ENCODE measurements at places on chromosomes 1 and 21.
A peak's percentile ranks its signal among the peaks of the same experiment; 100 is the strongest.

GRCh38 chr1:208139434-208140045, 104.6 kb downstream of the PLXNA2 start:
- DNase-seq, result no peak

GRCh38 chr21:39952265-39952664, 85.0 kb downstream of the PCP4 start:
- DNase-seq, result no peak

- no peak for DNase-seq
Observed at GRCh38 chr1:26265405-26265804, 14.5 kb upstream of the SH3BGRL3 start.

DNA sequence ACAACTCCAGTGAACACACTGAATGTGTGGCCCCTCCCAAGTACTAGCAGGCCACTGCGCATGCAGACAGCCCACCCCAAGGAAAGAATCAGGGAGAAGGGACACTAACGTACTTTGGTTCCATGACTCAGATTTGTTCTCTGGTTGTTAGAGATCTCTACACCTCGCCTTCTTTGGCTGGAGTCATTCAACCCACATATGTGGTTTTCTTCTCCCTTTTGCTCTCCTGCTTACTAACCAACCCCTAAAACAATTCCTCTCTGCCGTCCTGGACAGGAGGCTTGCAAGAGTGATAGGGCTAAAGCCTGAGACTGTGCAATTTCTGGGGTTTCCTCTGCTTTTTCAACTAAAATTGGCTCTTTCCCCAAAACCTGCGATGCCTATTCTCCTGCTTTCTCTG, 5.7 kb upstream of the CD48 start:
- DNase-seq, result no peak

- DNase-seq, result no peak
Observed at GRCh38 chr1:179870870-179871269, 6.7 kb downstream of the TOR1AIP2 start.

GRCh38 chr21:38175306-38175705, 81.5 kb upstream of the KCNJ15 start:
- DNase-seq, result no peak

DNA sequence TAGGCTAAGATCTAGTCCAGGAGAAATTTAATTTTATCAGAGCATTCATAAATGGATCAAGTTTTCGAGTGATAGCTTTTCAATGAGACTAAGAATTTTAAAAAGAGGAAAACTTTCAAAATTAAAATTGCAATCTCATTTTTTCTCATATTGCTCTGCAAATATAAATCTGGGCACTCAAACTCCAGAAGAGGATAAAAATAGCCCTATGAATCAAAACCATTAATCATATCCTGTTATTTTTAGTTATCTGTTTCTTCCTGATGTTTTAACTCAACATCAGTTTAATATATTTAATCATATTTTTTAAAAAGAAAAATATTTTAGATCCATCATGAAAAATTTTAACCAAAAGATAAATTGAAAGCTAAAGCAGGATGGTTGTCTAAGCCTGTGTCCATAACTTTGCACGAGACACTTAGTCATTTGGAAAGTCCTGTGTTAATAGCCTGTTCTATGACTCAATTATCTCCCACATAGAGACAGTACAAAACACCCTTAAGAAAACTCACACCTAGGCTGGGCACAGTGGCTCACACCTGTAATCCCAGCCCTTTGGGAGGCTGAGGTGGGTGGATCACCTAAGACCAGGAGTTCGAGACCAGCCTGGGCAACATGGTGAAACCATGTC, 17.1 kb upstream of the PRRC2C start:
- no peak for DNase-seq

DNA sequence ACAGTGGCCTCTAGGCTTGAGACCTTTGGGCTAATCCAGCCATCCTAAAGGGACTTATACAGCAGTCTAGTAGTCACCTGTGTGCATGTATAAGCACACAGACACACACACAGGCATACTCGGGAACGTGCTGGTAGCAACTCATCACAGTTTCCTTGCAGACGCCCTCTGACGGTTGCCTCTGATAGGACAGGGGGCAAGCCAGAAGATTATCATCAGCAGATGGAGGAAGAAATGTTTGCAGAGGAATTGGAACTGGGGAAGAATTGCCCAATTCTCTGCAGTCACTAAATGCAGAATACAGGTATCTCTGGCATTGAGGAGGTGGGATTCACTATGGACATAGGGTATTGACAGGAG, 222.2 kb downstream of the C1orf94 start:
- peak; percentile 5 for DNase-seq

DNA sequence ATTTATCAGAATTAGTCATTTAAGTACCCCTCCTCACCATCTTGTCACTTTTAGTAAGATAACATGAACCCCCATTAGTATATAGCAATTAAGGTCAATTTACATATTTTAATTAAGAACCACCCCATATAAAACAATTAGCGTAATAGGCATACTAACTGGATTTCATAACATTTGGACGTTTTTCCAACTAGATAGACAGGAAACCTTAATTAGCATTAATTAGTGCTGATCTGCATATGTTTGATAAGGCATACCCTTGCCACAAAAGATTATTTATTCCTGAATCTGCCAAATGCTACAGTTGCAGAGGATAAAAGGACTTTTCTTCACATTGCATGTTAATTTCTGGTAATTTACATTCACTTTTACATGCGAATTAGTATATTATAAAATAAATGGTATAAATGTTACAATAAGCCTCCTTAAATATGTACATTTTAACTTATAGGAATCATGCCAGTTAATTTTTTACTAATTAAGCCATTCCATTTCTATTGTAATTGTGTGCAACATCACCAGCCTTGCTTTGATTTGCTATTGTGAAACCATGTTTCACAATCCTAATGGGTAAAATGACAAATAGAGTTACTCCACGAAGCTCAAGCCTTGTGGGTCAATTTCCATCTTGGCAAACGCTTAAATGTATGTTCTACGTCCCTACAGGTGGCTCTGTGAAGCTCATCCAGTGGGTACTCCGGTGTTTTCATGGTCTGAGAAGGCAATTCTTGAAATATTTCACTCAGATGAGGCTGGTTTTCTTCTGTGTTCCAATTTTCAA, 469.6 kb downstream of the DPYD start:
- no peak for DNase-seq

DNA sequence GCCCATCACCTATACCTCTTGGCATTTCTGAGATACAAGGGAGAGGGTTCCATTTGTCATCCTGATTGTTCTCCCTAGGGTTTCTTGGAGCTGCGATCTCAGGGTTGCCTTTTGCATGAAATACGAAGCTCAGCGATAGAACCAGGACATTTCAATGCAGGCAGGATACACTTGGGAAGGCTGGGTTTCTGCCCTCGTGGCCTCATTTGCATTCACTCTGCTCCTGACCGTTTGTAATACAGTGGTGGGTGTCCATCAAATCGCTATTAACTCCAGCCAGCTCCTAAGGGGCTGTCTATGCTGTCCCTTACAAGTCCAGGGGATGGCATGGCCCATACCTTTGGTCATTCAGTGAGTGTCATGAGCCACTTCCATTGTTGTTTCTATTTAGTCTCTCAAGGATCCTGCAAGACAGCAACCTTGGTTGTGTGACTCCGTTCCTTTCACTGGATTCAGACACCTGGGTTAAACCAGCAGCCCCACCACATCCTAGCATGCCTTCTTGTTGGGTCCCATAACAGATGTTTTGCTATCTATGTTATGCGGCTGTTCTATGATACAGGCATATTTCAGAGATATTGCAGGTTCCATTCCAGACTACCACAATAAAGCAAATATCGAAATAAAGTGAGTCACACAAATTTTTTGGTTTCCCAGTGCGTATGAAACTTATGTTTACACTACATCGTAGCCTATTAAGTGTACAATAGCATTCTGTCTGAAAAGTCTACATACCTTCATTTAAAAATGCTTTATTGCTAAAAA, 18.3 kb downstream of the KAZN start:
- no peak for DNase-seq

- DNase-seq, result peak; percentile 65
Observed at GRCh38 chr21:41612674-41613532, 104.9 kb upstream of the TMPRSS2 start.

DNA sequence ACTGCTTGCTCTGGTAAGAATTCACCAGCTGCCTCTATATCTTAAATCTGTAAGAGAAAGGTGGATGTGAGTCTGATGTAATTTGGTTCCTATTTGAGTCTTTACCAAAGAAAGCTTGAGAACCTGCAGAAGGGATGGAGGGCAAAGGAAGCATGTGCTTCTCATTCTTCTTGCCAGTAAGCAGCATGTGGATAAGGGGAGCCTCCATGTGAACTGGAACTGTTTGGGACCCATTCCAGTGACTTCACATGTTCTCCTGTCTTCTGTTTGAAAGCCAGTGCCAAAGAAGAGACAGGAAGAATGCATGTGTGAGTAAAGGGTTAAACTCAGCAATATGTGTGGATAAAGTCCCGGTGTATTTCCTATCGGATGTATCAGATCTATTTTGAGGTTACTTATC, 119.6 kb upstream of the ADGRL2 start:
- no peak for DNase-seq

DNA sequence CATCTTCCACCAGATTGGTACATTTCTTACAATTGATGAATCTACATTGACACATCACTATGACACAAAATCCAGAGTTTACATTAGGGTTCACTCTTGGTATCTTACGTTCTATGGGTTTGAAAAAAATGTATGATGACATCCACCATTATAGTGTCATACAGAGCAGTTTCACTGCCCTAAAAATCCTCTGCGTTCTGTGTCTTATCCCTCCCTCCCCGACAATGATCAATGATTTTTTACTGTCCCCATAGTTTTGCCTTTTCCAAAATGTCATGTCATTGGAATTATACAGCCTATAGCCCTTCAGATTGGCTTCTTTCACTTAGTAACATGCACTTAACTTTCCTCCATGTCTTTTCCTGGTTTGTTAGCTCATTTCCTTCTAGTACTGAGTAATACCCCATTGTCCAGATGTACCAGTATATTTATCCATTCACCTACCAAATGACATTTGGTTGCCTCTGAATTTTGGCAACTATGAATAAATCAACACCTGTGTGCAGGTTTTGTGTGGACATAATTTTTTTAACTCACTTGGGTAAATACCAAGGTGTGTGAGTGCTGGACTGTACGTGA, 80.9 kb upstream of the CDC42BPA start:
- DNase-seq, result no peak

DNA sequence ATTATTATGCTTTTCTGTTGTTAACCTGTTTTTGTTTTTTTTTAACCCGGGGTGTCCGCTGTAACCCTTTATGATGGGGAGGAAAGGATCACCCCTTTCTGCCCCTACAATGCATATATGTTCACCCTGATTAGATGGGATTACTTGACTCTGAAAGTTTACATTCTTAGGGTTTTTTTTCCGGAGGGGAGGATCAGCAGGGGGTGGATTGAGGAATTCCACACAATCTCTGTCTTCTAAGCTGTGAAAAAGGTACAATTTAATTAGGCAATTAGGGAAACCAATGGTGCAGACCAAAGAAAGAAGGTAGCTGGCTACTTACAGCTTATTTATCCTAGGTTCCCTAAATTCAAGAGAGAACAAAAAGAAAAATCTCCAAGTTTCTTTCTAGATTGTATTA, 58.3 kb downstream of the EDEM3 start:
- DNase-seq, result no peak

GRCh38 chr1:70140894-70141293, 64.5 kb downstream of the LRRC40 start:
- DNase-seq, result no peak

GRCh38 chr1:229205854-229206253, 65.1 kb upstream of the RAB4A start:
- DNase-seq, result no peak

DNA sequence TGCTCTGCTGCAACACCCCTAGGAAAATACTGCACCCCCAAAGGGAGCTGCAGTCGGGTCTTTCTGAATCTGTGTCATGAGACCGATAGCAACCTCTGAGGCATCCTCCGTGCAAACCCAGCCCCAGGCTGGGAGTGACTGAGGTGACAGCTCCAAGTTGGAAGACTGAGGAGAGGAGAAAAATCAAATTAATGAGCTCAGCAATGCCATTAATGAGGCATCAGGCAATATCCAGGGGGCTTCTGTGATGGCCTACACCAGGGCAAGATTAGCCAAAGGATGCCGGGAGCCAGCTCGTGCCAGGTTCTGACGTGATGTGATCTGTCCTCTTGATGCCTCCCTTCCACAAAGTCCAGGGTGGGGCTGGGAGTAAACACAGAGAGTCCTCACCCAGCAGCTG, 30.8 kb upstream of the PSMB2 start:
- DNase-seq, result no peak

GRCh38 chr21:20250337-20250736, 747.9 kb upstream of the NCAM2 start:
- no peak for DNase-seq

GRCh38 chr1:33250724-33251123, 5.6 kb upstream of the ZNF362 start:
- no peak for DNase-seq

DNA sequence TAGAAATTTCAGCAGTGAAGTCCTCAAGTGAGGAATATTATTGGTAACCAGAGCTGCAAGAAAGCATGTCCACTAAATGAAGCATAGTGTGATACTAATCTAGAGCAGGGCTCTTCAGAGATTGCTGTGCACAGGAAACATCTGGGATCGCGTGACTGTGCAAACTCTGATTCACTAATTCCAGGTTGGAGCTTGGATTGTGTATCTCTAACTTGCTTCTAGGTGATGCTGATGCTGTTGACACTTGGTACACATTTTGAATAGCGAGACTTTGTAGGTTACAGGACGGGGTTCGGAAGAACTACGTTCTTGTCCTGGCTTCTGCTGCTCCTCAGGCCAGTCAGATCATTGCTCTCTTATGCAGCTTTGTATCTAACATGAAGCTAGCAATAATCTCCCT, 66.5 kb downstream of the PRRX1 start:
- no peak for DNase-seq

GRCh38 chr1:56709269-56709880, 64.3 kb downstream of the PRKAA2 start:
- DNase-seq, result peak; percentile 40

- no peak for DNase-seq
Observed at GRCh38 chr1:6597777-6598131, 4.9 kb downstream of the KLHL21 start.

GRCh38 chr1:178483251-178483957, 13.4 kb downstream of the CLEC20A start:
- DNase-seq, result no peak

- no peak for DNase-seq
Observed at GRCh38 chr1:233033361-233033760, 83.0 kb downstream of the NTPCR start.

- DNase-seq, result no peak
Observed at GRCh38 chr1:86594284-86594770, 47.4 kb downstream of the CLCA4 start.

- no peak for DNase-seq
Observed at GRCh38 chr1:10607228-10607627, 132.5 kb downstream of the PEX14 start.

GRCh38 chr1:244052728-244053312, 1.7 kb downstream of the ZBTB18 start:
- no peak for DNase-seq
